ENCODE measurements at places on chromosomes 3 and 15.

DNA sequence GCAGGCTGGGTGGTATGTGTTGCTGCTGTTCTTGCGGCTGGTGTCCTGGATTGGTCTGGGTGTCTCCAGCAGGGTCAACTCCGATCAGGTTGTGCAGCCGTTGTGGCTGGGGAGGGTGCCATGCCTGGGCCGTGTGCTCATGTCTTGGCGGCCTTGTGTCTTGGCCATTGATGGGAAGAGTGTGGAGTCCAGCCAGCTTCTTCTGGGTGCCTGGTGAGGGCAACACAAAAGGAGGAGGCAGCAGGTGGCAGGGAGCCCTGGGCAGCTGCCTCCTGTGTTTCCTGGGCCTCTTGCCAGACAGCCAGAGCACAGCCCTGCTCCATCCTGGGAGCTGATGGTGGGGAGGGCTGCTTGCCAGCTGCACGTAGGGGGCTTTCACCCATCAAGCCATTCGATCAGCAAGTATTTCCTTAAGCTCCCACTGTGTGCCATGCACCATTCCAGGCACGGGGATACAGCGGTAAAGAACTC is 4.3 kb downstream of the CHAC1 start:
- DNase-seq = no peak

- no peak for DNase-seq
These were observed 13.2 kb downstream of the NSUN3 start for GRCh38 chr3:94076055-94076454.

GRCh38 chr3:42001777-42002176 is 39.9 kb upstream of the ULK4 start:
- no peak for DNase-seq

- no peak for DNase-seq
These were observed 4.2 kb upstream of the KATNBL1 start for GRCh38 chr15:34214135-34214534.

DNA sequence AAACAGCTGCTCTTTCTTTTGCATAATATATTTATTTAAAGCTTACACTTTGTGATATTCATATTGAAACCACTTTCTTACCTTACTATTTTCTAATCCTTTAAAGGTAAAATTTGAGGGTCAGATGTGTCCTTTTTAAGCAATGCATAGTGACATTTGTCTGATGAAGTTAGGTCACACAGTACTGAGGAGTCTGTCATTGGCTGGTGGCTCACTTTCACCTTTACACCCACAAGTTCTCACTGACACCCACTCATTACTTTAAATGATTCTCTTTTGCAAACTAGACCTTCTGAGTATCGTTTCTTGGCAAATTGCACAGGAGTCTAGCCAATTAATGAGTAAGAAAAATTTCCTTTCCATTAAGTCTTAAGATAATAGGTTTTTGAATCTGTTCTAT is 758.3 kb upstream of the ARPP21 start:
- no peak for DNase-seq
